Globus pallidus (tissue), 1 donor: ENCODE measurements at places on chromosomes 7 and 10.

- no peak for DNase-seq
Observed at GRCh38 chr7:21407796-21408480, 19.9 kb upstream of the SP4 start.

- no peak for DNase-seq
Observed at GRCh38 chr10:96720422-96721206, at the start of gene PIK3AP1. Gene PIK3AP1 (minus strand): TSS chr10:96720514. CDS start chr10:96720394, 120 bp downstream.

GRCh38 chr10:113753020-113753692, 1.7 kb downstream of the PLEKHS1 start:
- DNase-seq: no peak

- DNase-seq: no peak
Observed at GRCh38 chr7:44712012-44712411, 36.6 kb upstream of the ZMIZ2 start.

DNA sequence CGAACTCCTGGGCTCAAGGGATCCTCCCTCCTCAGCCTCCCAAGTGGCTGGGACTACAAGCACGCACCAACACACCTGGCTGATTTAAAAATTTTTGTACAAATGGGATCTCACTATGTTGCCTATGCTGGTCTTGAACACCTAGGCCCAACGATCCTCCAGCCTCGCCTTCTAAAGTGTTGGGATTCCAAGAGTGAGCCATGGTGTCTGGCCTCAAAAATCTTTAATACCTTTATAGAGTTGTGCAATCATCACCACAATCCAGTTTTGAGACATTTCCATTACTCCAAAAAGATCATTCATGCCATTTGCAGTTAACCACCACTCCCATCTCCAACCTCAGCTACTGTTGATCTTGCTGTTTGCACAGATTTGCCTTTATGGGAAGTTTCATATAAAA, 165.4 kb downstream of the LYZL1 start:
- no peak for DNase-seq

DNA sequence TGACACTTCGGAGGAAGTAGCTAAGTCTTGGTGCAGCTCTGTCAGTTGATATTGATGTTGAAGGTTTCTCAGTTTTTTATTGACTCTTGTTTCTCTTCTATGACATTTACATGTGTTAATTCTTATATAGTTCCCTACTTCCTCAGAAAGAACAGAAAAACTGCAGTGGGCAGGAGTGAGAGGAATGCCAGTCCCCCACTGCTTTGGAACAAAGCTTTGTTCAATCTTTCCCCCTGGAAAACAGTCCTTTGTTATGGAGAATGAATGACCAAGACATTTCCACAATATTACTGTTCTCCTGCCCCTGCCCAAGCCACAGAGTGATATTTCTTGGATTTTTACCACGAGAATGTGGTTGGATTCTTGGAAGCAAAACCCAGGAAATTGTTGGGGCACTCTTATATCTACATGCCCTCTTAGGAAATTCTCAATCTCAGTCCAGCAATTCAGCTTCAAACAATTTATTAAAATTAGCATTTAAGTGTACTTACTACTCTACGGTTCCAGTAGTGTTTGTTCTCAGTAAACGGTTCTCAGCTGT, 258.0 kb upstream of the KCND2 start:
- no peak for DNase-seq

DNA sequence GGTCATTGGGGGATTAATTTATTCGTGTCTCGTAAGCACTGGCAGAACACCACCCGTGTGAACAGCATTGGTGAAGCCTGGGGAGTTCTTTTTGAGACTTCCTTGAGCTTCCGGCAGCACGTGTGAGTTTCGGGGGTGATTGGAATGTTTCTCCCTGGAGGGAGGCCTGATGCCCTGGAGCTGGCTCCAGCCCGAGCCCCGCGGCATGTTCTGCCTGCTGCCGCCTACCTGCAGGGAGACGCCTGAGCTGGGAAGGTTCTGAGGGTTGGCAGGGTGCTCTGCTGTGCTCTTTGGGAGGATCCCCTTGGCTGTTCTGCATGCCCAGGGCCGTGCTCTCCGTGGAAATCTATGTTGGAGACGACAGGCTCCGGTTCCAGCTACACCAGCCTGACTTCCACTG, 159.3 kb downstream of the MGMT start:
- no peak for DNase-seq

DNA sequence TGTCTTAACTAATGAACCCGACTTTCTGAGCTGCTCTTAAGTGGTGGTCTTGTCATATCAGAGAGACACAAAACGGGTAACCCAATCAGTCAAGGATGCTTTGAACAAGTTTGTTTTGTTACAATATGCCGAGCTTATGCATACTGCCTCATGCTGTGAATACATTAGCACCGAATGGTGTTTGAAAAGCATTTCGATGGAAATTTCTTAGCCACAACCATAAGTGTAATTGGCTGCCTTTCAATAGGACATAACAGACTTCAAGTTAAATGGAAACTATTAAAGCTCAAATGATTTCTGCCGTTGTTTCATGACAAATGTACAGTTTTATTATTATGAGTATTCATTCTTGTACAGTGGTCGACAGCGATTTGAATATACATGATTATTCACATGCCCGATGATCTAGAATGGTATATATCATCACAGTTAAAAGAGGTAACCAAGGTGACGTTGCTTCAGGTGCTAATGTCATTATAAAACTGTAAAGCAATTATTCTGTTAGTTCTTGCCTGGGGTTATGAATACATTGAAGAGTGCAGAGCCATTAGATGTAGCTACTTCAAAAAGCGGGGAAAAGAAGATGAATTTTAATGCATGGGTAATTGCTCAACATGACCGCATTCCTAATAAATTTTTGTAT, 118.8 kb downstream of the EBF3 start:
- DNase-seq: no peak

DNA sequence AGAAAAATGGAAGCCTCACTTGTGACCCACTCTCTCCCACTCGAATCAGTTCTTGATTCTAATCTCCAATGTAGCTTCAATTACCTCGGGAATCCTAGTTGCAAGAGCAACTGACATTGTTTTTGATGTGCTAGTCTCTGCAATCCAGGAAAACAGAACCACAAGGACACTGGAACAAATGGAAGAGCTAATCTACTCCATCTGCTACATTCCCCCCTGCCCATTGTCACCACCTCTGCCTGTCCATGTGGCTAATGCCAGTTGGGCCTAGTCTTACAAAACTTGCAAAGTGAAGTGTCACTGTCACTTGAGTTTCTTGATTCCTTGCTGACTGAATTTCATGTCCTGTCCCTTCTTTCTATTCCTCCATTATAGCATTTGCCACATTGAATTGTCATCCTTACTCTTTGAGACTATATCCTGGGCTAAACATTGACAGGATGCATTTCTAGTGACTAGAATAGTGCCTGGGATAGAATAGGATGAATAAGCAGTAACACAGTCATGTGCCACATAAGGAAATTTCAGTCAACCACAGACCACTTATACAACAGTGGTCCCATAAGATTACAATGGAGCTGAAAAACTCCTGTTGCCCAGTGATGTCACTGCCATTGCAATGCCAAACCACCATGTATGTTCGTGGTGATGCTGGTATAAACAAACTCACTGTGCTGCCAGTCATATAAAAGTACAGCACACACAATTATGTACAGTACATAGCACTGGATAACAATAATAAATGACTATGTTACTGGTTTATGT, 13.5 kb downstream of the GCC1 start:
- no peak for DNase-seq

DNA sequence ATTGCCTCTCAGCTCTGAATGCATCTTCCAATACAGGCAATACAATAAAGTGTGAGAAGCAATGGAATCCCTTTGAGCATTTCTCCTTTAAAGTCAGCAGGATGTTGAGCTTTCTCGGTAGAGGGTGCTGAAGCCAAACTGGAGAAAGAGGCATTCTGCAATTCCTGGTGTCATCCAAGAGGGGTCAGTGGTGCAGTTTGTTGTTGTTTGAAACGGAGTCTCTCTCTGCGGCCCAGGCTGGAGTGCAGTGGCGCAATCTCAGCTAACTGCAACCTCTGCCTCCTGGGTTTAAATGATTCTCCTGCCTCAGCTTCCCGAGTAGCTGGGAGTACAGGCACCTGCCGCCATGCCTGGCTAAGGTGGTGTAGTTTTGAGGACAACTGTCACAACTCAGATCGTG, 486.5 kb downstream of the CALN1 start:
- no peak for DNase-seq

- DNase-seq: no peak
Observed at GRCh38 chr10:103431902-103432301, 20.3 kb downstream of the CALHM2 start.

GRCh38 chr7:20140291-20141001, 76.7 kb downstream of the MACC1 start:
- DNase-seq: no peak

DNA sequence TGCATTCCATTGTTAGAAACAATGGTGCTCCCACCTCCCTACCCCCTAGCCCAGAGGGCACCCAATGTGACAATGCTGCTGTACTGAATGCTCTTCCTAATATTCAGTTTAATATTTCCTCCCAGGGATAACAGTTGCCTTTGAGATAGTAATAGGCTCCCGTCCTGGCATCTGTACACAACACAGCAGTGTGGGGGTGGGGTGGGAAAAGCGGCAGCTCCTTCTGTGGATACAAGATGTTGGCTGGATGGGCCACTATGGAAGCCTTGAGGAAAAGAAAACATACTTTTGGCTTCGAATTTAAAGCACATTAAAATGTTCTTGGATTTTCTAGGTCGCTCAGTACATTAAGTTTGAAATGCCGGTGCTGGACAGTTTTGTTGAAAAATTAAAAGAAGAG, 9.2 kb upstream of the ZNF22 start:
- DNase-seq: no peak

DNA sequence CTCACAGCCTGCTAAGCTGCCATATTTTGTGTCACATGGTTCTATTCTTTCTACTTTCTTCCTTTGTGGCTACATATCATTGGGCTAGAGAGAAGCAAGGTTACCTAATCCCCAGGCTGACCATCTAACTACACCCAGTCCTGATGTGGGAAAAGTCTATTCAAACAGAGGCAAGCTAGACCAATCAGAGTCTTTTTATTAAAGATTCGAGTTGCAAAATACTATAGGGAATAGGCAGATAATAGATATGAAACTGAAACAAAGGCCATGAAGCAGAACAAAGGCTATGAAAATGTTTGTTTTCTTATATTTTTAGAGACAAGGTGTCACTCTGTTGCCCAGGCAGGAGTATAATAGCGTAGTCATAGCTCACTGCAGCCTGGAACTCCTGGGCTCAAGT, 36.7 kb downstream of the MTERF1 start:
- no peak for DNase-seq

- DNase-seq: no peak
Observed at GRCh38 chr7:94015538-94015937, 11.4 kb upstream of the BET1 start.

DNA sequence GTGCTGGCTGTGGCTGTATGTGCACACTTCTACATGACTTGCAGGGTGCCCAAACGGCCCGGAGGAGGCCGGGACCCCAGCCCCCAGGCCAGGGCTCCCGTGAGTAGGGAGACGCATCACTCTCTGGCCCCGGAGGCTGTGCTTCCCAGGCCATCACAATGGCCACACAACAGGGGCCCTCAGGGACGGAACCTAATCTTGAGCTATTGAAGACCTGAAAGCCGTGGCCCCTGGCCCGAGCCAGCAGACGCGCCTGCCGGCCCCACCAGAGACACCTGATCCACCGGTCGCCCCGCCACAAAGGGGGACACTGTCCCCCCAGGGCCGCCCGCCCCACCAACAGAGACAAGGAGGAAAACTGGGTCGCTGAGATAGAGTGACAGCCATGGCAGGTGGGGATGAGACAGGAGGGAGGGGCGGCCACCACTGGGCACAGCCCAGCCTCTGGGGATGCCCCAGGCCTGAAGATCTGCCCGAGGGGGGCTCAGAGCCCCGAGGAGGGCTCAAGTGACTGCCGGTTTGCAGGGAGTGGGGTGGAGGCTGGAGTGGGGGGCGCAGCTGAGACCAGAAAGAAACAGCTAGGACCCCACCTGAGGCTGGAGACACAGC, 10.2 kb upstream of the LFNG start:
- DNase-seq: no peak

GRCh38 chr10:104688251-104689042, 47.4 kb downstream of the SORCS3 start:
- DNase-seq: peak; percentile 75

- DNase-seq: no peak
Observed at GRCh38 chr7:19318287-19318686, 173.1 kb upstream of the FERD3L start.

DNA sequence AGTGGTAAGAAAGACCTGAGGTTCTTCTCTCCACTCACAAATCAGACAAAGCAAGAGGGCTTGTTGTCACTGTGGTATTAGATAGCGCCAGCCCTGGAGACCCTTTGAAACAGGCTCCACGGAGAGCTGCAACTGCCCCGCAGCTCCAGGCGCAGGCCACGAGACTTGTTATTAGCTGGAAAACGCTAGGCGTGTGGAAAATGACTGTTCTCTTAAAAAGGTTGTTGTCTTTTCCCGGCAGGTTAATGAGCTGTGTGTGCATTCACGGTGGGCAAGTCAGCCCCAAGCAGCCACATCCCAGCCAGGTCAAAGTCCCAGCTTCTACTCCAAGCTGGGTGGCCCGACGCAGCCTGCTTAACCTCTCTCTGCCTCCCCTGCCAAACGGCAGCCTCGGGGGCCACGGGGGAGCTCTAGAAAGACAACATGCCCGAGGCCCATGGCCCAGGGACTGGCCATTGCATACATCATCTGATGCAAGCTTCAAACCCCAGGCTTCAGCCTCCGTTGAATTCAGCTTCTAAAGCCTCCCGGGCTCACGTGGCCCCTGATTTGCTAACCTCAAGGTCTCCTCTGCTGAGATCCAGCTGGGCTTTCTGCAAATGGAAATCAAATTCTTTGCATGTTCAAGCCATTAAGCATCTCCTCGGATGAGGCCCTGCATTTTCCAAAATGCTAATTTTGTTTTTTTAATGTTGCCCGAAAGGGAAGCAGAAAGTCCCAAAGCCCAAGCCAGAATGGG, 61.3 kb upstream of the DNAAF5 start:
- no peak for DNase-seq

DNA sequence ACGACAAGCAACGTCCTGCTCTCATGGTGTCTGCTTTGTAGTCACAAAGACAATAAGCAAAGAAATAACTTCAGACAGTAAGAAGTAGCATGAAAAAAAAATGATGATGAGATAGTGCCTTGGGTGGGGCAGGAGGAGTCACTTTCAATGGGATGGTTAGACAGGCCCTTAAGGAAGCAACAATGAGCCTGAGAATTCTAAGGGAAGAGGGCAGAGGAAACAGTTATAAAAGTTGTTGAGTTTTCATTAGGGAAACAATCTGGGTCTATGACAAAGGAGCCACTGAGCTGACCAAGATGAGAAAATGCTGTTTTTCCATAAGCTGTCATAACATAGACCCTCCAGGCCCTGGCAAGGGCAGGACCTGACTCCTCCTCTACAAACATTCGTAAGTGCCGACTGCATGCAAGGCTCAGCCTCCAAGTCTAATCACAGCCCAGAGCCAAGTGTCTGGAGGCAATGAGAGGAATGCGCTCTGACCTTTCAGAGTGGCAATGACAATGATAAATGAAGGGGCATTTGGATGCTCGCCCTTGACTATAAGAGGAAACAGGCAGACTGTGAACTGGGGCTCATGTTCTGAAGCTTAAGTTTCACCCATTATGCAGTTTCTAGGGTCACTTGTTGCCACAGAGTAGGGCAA, 43.7 kb downstream of the PPP1R3C start:
- DNase-seq: no peak
